ENCODE measurements at places on chromosomes 16 and 17.

DNA sequence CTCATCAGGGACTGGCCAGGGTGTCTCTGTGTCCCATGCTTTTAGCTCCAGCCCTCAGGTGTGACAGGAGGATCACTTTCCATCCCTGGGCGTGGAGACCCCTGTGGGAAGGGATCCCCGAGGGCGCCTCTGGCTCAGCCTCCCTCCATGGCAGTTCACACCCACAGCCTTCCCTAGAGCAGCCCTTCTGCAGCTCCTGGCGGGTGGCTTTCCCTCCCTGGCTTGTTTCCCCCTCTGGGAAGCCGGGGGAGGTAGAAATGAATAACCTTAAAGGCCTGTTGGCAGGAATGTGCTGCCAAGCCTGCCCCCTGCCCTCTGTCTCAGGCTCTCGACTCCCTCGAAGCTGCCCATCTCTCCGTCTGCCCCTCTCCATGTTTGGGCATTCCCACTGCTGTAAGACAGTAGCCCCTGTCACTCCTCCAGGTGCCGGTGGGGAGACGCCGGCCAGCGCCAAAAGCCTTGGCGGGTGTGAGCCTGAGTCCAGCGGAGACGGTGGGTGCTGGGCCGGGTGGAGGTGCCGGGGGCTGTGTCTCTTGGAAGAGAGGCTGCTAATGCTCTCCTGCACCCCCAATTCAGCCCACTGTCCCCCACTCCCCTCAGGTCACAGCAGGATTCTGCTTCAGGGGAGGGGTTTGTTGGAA lies 2.1 kb upstream of the ATP2A1 start:
- DNase-seq, result no peak

- no peak for DNase-seq
These were observed 20.0 kb upstream of the RASD1 start for GRCh38 chr17:17515934-17516930.

- DNase-seq, result peak; percentile 34
These were observed 26.7 kb downstream of the CCL4 start for GRCh38 chr17:36130346-36130745.

DNA sequence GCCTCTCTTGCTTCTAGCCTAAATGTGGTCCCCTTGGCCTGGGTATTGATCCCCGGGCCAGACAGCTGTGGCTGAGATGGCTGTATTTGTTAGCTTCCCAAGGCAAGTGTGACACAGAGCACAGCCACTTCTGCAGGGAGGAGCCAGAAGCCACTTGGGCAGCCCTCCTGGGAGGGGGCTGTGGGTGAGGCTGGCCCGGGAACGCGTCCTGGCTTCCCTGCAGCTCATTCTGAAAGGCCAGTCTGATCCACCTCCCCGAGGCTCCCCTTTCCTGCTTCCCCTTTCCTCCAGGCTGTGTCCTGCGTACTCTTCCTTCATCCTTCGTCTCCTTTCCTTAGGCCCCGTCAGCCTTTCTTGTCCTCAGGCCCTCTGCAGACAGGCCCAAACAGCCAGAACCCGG lies 8.0 kb downstream of the SERPINF2 start:
- peak; percentile 28 for DNase-seq

- DNase-seq, result no peak
These were observed 2.6 kb downstream of the AOC3 start for GRCh38 chr17:42853597-42853967.

All from suppressor macrophage (primary cell).